ENCODE measurements at places on chromosomes 13 and 19. TPM values are rescaled to one million over a fixed set of nuclear protein-coding genes. Genes with fewer than 3 reads are reported as not detected.

GRCh38 chr13:68749796-68750195 lies 1357.8 kb upstream of the ATXN8OS start:
- no peaks in the 10 kb centered on the region for H3K36me3 ChIP-seq
- no peak overlapping the region for H3K4me3 ChIP-seq
- DNase-seq, result no peak
- no peak overlapping the region for H3K27ac ChIP-seq
- no peaks in the 10 kb centered on the region for H3K4me1 ChIP-seq

CFAP97D2 gene
- total RNA-seq, result not detected

- H3K4me1 ChIP-seq, result no peaks in the 10 kb centered on the region
- H3K27ac ChIP-seq, result no peak overlapping the region
- no peak overlapping the region for H3K4me3 ChIP-seq
- no peak for DNase-seq
- H3K36me3 ChIP-seq, result peaks cover 25% of the 10 kb centered on the region
- no peaks in the 10 kb centered on the region for H3K27me3 ChIP-seq
These were observed 20.6 kb upstream of the PLPP2 start for GRCh38 chr19:311813-312261.

DNA sequence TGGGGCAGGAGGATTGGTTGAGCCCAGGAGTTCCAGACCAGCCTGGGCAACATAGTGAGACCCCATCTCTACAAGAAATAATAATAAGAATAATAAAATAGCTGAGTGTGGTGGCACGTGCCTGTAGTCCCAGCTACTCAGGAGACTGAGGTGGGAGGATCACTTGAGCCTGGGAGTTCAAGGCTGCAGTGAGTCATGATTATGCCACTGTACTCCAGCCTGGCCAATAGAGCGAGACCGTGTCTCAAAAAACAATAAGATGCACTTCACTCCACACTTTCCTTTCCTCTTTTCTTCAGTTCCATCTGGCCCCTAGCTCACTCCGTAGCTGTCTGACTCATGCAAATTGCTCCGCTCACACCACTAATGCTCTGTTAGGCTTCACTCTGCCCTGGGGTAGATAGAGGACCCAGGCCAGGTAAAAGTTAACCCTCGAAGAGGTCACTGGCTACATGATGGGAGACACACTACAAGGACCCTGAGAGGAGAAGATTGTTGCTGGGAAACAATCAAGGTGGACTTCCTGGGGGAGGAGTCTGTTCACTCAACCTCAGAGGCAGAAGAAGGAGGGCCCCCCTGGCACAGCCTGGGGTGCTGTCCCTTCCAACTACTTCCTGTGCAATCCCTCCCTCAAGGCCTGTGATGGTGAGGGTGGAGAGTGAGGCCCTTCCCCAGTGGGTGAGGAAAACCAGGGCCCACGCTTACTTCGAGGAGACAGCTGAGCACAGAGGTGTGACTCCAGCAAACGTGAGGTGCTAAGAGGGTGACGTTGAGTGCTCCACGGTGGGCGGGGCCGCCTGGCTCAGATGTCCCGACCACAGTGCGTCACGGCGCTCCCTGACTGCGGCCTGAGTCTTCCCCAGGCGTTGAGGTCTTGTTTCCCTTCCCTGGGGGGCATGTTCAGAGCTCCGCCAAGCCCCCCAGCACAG lies 8.8 kb upstream of the TNFSF9 start:
- DNase-seq, result no peak
- H3K4me1 ChIP-seq, result peaks cover 32% of the 10 kb centered on the region
- H3K4me3 ChIP-seq, result no peak overlapping the region
- peaks cover 6% of the 10 kb centered on the region for H3K27me3 ChIP-seq
- no peak overlapping the region for H3K27ac ChIP-seq
- no peaks in the 10 kb centered on the region for H3K36me3 ChIP-seq

ZNF729 gene
- not detected for total RNA-seq

DNA sequence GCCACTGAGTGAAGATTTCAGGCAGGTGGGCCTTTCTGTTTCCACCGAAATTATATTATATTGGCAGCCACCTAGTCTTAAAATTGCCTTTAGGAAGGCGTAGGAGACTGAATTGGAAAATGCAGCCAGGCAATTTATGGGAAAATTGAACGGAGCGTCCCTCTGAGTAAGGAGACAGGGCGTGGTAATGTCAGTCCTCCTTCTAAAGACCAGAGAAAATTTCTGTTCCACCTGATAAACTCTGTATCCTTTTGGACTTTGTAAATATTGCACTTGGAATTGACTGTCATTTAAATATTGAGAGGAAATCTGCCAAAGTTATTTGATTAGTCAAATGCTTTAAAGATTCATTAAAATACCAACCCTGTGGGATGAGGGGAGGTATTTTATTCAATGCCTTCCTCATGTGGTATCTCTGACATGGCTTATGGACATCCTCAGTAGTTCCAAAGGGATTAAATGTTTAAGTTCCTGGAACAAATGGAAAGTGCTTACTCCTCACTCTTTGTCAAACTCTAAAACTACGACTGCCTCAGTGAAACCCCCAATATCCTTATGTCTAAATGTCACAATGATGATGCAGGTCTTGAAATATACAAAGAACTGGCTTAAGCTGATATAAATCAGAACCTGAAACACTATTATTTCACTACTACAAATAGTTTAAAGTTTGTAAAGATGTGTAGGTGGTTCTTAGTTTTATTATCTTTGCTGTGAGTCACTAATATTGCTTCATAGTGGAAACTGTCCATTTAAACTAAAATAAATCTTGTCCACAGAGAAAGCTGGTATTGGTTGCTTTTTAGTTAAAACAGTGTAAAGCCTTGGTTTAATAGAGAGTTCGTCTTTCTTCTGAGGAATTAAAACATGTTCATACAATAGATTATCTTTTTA lies 203.2 kb downstream of the FGF14 start:
- H3K4me1 ChIP-seq, result no peaks in the 10 kb centered on the region
- DNase-seq, result no peak
- H3K27me3 ChIP-seq, result no peaks in the 10 kb centered on the region
- H3K36me3 ChIP-seq, result no peaks in the 10 kb centered on the region
- H3K27ac ChIP-seq, result no peak overlapping the region
- no peak overlapping the region for H3K4me3 ChIP-seq

ZNF845 gene
- 4.2 TPM for total RNA-seq

DNA sequence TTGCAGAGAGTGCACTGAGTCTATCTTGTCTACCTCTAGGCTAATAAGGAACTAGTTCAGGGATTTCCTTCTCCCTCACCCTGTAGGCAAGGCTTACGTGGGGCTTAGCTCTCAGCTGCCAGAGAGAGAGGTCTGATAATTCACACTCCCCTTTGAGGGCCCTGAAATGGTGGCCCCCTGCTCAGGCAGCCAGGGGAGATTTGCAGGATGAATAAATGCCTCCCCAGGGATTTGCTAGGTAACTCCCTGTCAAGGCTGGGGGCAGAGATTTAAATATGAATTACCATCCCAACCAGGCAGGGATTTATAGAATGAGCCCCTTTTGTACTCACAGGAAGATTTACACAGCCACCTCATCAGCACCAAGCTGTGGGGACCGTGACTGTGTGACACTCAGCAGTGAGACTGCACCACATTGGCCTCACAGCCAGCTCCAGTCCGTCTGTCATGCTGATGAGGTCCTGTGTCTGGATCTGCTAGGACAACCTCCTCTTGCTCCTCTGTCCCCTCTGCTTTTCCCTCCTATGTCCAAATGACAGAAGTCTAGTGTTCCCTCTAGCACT lies 73.4 kb downstream of the CBY2 start:
- H3K27me3 ChIP-seq, result peaks cover 17% of the 10 kb centered on the region
- no peak overlapping the region for H3K27ac ChIP-seq
- H3K4me3 ChIP-seq, result no peak overlapping the region
- no peak for DNase-seq

DNA sequence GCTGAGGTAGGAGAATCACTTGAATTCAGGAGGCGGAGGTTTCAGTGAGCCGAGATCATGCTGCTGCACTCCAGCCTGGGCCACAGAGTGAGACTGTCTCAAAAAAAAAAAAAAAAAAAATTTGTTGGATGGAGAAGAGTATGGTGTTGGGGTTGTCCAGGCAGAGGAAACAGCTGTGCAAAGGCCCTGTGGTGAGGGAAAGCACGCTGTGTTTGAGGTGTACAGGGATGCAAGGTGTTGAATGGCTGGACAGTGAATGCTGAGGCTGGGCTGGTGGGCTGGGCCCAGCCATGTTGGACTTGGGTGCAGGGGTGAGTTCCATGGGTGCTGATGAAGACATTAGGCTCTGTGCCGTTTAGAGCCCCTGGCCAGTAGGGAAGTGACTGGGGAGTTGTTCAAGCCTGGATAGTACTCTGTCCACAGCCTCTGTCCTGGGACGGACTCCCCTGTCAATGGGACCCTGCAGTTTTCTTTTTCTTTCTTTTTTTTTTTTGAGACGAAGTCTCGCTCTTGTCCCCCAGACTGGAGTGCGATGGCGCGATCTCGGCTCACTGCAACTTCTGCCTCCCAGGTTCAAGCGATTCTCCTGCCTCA lies 18.6 kb downstream of the PRR12 start:
- H3K4me3 ChIP-seq, result no peak overlapping the region
- no peaks in the 10 kb centered on the region for H3K36me3 ChIP-seq
- H3K27me3 ChIP-seq, result peaks cover 2% of the 10 kb centered on the region
- no peak for DNase-seq
- H3K27ac ChIP-seq, result no peak overlapping the region

DNA sequence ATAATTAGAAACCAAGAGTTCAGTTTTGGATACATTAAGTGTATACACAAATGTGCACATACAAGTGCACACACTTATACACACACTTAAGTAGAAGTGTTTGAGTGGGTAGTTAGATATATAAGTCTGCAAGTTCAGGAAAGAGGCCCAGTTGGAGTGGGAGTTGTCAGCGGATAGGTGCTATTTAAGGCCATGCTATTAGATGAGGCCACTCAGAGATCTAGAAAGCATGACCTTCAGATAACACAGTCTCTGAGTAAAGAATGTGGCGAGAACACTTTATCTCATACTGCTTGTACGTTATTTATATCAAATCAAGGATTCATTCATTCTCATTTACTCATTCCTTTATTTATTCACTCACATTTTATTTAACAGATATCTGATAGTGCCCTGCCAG lies 206.2 kb downstream of the POSTN start:
- H3K27me3 ChIP-seq, result no peaks in the 10 kb centered on the region
- peaks cover 5% of the 10 kb centered on the region for H3K4me1 ChIP-seq
- no peak overlapping the region for H3K4me3 ChIP-seq
- no peak for DNase-seq

DNA sequence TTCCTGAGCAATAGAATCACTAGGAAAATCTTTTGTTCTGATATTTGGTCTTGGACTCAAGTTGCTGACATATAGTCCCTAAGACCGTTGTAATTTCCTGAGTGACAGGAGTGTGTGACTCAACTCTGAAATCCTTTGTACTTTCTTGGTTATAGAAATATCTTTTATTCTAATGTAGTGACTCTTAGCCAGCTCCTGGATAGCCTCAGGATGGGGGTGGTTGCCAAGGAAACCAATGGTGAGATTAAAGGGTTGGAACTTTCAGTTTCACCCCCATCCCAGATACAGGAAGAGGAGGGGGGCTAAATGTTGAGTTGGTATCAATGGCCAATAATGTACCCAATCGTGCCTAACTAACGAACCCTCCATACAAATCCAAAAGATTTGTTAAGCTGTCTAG lies 41.8 kb downstream of the MBD3L2B start:
- H3K27me3 ChIP-seq, result no peaks in the 10 kb centered on the region
- H3K4me1 ChIP-seq, result no peaks in the 10 kb centered on the region
- no peak overlapping the region for H3K4me3 ChIP-seq

ADAMTSL5 gene
- total RNA-seq, result 19.9 TPM

CEACAM3 gene
- not detected for total RNA-seq

MTUS2 gene
- not detected for total RNA-seq
